ENCODE measurements at places on chromosomes 3 and 15.

- no peak for DNase-seq
These were observed 49.8 kb downstream of the BDH1 start for GRCh38 chr3:197505796-197506548.

- no peak for DNase-seq
These were observed 104.3 kb downstream of the GADL1 start for GRCh38 chr3:30790150-30790549.

DNA sequence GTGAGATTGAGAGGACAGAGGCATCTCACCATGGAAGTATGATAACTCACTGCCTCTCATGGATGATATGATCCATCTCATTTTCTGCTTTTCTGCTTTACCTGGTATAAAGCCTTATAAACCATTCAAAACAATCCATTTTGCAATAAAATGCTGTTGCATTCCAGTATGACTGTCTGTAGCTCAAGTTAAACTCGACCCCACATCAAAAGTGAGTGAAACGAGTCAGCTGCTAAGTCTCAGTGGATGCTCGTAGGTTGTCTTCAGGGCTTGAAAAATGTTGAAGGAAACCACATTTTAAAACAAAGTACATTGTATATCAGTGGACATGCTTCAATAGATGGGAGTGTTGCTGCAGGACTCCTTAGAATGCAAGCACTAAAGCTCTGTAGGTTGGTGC is 839.0 kb downstream of the TUSC7 start:
- no peak for DNase-seq

- DNase-seq, result no peak
These were observed 5.7 kb upstream of the MAPK6 start for GRCh38 chr15:52013151-52013791.

DNA sequence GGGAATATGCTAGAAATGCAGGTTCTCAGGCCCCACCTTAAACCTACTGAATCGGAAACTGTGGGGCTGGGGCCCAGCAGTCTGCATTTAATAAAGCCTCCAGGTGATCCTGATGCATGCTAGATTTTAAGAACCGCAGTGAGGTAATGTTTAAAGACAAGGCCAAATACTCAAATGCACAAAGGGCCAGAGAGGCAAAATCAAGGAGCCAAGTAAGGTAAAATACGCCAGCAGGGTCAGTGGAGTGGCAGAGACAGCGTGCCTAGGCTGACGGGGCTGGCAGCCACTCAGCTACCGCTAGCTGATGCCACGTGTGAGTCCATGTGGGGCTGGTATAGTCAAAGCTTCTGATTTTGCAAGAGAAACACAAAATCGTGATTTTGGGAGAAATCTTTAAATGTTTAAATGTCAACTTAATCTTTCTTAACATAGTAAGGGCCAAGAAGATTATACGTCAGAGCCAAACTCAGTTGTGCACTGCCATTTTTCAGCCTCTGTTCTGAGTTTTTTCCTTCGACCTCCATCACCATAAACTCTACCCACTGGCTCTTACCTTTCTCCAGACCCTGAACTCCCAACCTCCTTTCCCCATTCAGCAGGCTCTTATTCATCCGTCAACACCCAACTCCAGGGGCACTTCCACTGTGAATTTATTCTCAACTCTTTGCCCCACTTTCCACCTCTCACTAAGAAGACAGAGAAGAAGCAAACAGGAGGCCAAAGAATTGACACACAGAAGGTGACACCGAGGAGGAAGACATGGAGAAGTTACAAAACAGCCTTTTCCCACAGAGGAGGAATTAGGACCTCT is 136.6 kb upstream of the RAD18 start:
- DNase-seq, result peak; percentile 35

GRCh38 chr3:128077202-128077624 is 25.0 kb downstream of the SEC61A1 start:
- no peak for DNase-seq

- no peak for DNase-seq
These were observed 291.2 kb upstream of the C2CD4B start for GRCh38 chr15:62456011-62456920.

- DNase-seq, result no peak
These were observed 38.2 kb downstream of the TIMP4 start for GRCh38 chr3:12120374-12121140.

- DNase-seq, result no peak
These were observed 4.6 kb downstream of the ERICH6 start for GRCh38 chr3:150699068-150699639.

DNA sequence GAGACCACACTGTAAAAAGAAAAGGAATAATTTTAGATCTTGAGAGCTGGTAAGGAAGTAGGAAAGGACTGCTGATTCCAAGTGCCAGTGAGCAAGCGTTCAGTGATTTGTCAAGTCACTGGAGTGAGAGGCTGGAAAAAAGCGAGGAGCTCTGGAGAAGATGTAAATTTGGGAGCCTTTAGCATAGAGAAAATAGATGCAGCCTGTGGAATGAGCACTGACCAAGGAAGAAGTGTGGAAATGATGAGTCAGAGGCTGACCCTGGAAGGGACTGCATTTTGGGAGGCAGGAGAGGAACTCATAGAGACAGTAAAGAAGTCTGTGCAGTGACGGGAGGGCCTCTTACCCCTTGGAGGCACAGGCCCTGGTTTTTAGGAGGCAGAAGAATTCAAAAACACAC is 17.1 kb upstream of the ABTB1 start:
- no peak for DNase-seq

DNA sequence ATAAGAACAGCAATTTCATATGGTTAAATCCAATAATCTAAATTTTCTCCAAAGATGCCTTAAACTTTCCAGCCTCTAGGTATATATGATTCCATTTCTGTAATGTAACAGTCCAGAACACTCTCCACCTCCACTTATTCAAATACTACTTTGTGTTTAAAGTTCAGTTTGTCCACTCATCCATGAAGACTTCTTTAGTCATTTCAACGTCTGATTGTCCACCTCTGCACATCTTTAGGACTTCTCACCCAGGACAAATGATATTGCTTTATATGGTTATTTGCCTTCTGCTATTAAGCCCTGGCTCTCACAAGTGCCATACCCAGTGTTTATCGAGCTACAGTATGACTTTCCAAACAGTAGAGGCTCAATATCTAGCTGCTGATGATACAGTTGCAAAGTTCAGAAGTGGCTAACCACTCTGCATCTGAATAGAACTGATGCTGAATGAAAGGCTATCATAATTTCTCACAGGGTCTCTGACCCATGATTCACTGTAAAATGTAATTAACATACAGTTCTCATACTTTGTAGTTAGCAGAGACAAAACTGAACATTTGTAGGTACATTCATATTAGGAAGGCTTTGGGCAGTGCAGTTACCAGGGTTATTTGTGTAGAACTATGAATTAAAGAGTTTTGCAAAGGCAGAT is 93.7 kb upstream of the MBNL1 start:
- DNase-seq, result no peak

DNA sequence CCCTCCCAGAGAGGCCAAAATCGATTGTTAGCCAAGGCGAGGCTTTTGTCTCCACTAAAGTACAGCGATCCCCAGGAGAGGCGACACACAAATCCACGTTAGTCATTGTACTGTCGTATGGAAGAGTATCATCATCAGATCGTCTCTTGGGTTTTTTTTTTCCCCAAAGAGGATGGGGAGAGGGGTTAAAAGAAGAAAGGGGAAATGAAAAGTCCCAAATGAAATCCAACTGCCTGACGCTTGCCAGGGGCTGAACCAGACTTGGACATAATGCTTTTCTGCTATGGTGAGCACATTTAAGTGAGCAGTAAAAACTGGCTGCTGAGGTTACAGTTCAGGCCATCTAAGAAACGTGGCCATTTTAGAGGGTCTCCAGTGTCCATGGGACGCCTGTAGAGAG is 37.9 kb upstream of the CTSH start:
- no peak for DNase-seq

- peak; percentile 14 for DNase-seq
These were observed 118.3 kb upstream of the NEO1 start for GRCh38 chr15:72933976-72934375.

DNA sequence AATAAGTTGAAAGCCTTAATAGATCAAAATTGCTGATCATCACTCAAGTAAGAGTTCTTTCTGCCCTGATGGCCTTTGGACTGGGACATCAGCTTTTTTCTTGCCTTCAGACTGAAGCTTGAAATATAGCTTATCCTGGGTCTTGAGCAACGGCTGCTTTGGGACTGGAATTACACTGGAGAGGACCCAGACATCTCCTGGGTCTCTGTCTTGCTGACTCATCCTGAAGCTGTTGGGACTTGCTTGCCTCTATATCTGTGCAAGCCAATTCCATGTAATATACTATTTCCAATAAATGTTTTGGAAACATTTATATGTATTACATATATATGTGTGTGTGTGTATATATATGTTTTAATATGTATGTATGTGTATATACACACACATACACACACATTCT is 260.2 kb downstream of the PDZRN3 start:
- DNase-seq, result no peak

GRCh38 chr3:65560901-65561300 is 477.8 kb downstream of the MAGI1 start:
- no peak for DNase-seq

- DNase-seq, result peak; percentile 34
These were observed 22.7 kb downstream of the ACAA1 start for GRCh38 chr3:38114052-38114874.

- no peak for DNase-seq
These were observed 49.0 kb downstream of the PBRM1 start for GRCh38 chr3:52636673-52637072.

DNA sequence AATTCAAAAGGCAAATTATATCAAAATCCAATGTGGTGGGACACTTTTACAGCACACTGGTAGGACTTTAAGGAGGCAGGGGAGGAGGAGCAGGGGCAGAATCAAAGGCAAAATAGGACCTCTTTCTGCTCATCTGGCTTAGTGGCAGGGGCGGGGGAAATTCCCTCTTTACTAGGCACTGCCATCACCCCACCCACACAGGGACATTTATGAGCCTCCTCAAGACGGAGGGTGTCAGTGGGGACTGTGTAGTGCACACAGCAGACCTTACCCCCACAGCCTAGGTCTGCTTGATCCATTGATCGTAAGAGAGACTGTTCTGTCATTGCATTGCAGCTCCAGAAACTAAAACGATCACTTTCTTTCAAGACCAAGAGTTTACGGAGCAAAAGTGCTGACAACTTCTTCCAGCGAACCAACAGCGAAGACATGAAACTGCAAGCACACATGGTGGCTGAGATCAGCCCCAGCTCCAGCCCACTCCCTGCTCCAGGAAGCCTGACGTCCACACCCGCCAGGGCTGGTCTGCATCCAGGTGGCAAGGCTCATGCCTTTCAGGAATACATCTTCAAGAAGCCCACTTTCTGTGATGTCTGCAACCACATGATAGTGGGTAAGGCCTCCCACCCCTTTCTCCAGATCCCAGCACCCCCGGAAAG is 62.9 kb downstream of the STAC start:
- DNase-seq, result no peak

DNA sequence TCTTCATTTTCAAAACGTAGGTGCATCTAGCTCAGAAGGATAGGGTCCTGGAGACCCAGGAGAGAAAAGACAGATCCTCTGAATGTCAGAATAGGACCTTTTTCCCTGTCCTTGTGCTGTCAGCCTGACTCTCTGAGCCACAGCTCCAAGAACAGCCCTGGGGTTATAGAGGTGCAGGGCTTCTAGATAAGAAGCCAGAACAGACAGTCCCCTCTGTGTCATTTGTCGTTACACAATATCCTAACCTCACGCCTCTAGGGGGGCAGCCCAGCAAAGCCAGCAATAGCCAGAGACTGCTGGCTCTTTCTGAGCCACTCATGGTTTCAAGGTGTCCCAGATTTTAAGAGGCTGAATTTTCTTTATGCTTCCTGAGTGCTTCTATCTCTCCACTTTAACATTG is 153.2 kb upstream of the THBS1 start:
- DNase-seq, result no peak

GRCh38 chr3:105827959-105828358 is 40.9 kb downstream of the CBLB start:
- peak; percentile 69 for DNase-seq

DNA sequence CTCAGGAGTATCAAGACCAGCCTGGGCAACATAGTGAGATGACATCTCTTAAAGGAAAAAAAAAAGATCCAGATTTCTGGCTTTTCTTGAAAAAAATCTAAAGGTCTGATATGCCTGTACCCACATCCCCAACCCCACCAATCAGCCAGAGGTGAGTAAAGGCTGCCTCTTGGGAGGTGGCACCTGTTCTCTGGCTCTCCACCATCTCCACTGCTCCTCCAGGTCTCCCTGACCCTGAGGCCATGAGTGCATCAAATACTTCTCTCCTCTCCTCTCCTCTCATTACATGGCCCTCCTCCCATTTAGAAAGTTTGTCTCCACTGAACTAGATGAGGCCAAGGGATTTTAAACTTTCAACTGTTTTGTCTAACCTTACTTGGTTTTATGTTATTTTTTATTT is 5.2 kb downstream of the SIAH2 start:
- no peak for DNase-seq

GRCh38 chr3:72145506-72146380 is 360.8 kb upstream of the PROK2 start:
- DNase-seq, result peak; percentile 59

- no peak for DNase-seq
These were observed 674.1 kb downstream of the MECOM start for GRCh38 chr3:168989396-168989795.

DNA sequence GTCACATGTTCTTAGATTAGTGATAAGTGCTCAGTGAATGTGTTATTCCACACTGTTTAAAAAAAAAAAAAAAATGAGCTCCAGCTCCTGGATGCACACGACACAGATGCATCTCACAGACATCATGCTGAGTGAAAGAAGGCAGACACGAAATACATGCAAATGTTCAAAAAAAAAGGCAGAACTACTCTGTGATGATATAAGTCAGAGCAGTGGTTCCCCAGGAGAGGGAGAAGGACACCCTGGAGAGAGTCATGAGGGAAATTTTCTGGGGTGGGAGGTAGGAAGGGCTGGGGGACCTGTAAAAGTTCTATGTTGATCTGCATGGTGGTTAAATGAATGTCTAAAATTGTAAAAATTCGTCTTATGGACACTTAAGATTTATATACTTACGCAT is 4.3 kb downstream of the CSRNP1 start:
- no peak for DNase-seq

- no peak for DNase-seq
These were observed 30.4 kb downstream of the NXPE3 start for GRCh38 chr3:101809178-101810021.

DNA sequence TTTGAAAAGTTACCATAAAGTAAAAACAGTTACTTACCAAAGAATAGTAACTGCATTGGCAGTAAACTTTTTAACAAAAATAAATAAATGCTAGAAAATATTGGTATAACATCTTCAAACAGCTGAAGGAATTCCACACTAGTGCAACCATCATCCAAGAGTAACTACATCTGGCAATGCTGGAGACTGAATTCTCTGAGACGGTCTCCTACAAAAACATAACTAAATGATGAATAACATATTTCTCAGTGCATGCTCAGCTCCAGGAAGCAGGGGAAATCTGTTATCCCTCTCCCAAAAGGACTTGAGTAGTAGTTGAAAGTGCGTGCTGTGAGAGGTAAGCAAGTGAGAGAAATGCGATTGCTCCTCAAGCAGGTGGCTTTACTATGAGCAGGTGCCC is 526.8 kb upstream of the CCDC54 start:
- DNase-seq, result no peak

- DNase-seq, result no peak
These were observed 97.8 kb upstream of the IGSF10 start for GRCh38 chr3:151558661-151559060.

GRCh38 chr3:128188326-128188725 is 35.0 kb downstream of the EEFSEC start:
- no peak for DNase-seq

GRCh38 chr3:124142389-124142970 is 150.6 kb upstream of the ROPN1 start:
- DNase-seq, result no peak

- peak; percentile 65 for DNase-seq
These were observed 639.5 kb downstream of the NR2F2 start for GRCh38 chr15:96969732-96970710.
